Small intestine (tissue), 16 donors: ENCODE measurements at places on chromosomes 7 and 10. TPM values are rescaled to one million over a fixed set of nuclear protein-coding genes. Genes with fewer than 3 reads are reported as not detected.

Gene FXYD4
- not detected for polyA plus RNA-seq

Gene SPDYE9
- polyA plus RNA-seq, result not detected

- H3K36me3 ChIP-seq, result peaks cover 4% of the 10 kb centered on the region
- H3K27me3 ChIP-seq, result no peaks in the 10 kb centered on the region
Observed at GRCh38 chr7:77913977-77914607, 115.5 kb downstream of the PHTF2 start.

DNA sequence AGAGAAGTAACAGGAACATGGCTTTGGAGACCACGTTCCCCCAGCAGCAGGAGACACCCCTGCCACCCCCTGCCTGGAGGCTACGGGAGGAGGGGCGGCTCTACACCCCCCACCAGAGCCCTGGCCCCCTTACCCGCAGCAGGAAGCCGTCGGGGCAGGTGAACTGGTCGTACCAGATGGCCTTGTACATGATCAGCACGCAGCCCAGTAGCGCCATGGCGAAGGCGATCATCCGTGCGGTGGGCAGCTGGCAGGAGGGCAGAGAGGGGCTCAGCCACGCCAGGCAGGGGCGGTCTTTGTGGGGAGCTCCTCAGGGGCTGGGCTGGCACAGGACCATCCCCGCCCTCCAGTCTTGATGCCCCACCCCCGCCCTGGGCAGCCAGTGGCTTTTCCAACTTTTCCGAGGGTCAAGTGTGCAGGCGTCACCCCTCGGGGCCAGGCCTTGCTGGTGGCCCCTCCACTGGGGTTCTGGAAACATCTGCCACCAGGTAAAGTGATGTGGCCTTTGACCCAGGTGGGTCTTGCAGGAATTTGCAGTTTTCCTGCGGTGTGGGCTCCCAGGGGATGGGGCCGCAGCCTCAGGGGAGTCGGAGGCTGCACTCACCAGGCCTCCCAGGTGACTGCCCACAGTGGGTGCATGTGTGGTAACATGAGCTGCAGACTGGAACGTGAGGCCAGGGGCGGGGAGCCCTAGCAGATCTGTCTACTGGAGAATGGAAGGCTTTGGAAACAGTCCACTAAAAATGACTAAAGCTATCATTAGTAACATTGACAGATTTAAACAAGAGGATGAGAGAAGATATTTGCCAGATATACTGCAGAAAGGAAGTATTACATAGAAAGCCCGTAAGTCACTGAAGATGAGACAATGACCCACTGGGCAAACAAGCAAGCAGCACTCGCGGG lies 9.7 kb downstream of the CALY start:
- H3K36me3 ChIP-seq, result no peaks in the 10 kb centered on the region
- DNase-seq, result no peak
- H3K4me1 ChIP-seq, result peaks cover 13% of the 10 kb centered on the region
- peaks cover 31% of the 10 kb centered on the region for H3K27me3 ChIP-seq

Gene TAS2R3
- polyA plus RNA-seq, result 0.24 TPM

- no peaks in the 10 kb centered on the region for H3K36me3 ChIP-seq
- H3K4me3 ChIP-seq, result no peak overlapping the region
- no peaks in the 10 kb centered on the region for H3K27me3 ChIP-seq
Observed at GRCh38 chr10:66832781-66833422, 92.9 kb upstream of the LRRTM3 start.

Gene FFAR4
- polyA plus RNA-seq, result 1.3 TPM

GRCh38 chr10:103692436-103692951 lies 162.9 kb downstream of the SH3PXD2A start:
- H3K36me3 ChIP-seq, result no peaks in the 10 kb centered on the region
- H3K4me1 ChIP-seq, result peaks cover 70% of the 10 kb centered on the region
- H3K4me3 ChIP-seq, result no peak overlapping the region
- no peak for DNase-seq
- H3K27ac ChIP-seq, result peak overlapping the region; percentile 36

GRCh38 chr10:87646935-87647334 lies 12.7 kb upstream of the PAPSS2 start:
- H3K36me3 ChIP-seq, result no peaks in the 10 kb centered on the region
- no peak overlapping the region for H3K27ac ChIP-seq
- H3K4me1 ChIP-seq, result peaks cover 6% of the 10 kb centered on the region
- H3K27me3 ChIP-seq, result no peaks in the 10 kb centered on the region

- no peak overlapping the region for H3K27ac ChIP-seq
- DNase-seq, result peak; percentile 25
- H3K4me3 ChIP-seq, result no peak overlapping the region
- H3K27me3 ChIP-seq, result no peaks in the 10 kb centered on the region
- no peaks in the 10 kb centered on the region for H3K36me3 ChIP-seq
Observed at GRCh38 chr7:127066974-127067373, 185.8 kb downstream of the GRM8 start.
